Stimulated activated CD8-positive, alpha-beta memory T cell treated with anti-CD3 and anti-CD28 coated beads, Interleukin-15, amount 100 ng/mL, for 24 hours (primary cell): ENCODE measurements at places on chromosomes 2 and 18.

GRCh38 chr2:65437392-65438135 is 5.2 kb upstream of the SPRED2 start:
- DNase-seq = no peak

- DNase-seq = no peak
Observed at GRCh38 chr2:30178618-30179434, 32.0 kb downstream of the YPEL5 start.

DNA sequence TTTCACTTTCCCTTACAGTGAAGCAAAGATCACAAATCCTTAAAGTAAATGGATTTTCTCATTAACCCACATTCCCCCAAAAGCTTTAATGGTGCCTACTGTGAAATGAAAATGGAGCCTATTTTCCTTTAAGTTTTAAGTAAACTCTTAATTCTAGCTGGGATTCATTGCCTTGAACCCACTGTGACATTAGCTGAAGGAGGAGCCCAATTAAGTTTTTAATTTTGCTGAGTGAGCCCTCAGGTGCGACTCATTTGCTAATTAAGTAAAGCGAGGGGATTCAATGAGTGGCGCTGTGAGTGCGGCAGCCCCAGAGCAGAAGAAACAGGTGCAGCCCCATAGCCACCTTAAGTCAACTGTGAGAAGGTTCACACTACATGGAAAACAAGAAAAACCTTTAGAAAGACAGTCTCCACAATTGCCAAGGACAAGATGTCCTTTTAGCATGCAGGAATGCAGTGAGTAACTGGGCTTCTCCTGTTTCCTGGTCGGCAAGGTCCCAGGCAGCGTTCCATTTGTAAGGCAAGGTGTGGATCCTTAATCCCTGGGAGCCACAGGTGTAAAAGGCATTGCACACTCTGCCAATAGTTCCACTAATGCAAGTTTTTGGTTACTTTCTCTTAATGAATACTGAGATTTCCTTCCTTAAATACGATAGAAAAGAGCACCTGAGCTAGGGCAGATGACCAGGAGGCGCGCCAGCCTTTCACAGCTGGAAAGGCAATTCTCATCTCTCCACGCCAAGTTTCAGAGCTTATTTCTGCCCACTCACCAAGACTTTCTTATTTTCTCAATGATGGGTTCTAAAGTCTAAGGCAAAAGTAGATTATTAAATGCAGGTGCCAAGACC is 87.7 kb downstream of the TMEM18 start:
- no peak for DNase-seq

DNA sequence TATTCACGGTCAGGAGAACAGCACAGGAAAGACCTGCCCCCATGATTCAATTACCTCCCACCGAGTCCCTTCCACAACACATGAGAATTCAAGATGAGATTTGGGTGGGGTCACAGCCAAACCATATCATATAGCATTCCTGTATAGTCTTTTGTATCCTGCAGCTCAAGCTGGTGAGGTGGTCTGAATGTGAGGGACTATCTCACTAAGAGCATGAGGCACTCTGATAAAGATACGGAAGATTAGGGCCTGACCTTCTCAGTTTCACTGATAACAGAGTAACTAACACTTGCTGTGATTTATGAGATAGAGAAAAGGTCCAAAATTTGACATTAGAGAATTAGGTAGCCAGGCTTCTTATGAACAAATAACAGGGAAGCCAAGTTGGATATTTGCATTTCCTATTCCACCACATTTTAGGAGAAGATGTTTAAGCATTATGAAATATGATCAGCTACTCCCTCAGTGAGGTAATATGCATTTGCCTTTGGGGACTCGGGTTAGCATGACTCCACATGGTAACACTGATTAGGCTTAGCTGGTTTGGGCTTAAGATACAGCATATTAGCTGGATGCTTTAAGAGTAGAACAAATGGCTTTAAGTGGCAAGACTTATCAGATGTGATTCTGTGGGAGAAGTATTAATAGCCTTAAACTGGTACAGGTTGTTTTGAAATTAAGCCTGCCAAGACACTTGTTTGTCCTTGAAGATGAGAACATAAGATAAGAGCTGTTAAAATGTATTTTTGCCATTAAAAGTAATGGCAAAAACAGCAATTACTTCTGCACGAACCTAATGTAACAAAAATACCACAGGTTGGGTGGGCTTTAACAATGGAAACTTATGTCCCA is 106.9 kb upstream of the MSTN start:
- DNase-seq = no peak

DNA sequence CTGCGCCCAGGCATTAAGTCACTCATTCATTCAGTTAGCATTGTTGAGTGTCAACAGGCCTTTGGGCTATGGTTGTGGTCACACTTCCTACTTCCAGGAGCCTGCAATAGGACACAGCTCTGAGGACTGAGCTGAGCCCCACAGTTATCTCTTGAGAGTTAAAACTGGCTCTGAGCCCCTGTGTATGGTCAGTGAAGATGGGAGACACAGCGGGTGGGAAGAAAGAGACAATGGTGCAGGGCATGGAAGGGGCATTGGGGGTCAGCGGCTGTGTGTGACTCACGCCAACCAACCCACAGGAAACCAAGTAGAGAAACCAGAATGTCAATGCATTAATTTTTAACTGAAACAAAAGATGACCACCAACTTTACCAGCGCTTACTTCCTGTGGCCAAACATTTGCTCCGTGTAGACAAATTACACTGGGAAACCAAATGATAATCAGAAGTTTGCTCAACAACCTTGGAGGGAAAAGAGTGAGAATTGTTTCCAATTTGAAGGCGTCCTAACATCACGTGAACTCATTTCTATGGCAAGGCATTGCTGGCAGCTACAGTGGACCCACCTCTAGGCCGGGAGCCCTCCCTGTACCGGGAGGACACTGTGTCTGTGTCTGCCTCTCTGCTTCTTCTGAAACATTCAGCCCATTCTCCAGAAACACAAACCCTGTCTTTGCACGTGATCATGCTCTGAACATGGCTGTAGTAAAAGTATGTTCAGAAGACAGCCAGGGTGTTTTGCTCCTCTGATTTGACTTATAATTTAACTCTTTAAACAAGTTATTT is 212.0 kb upstream of the ID2 start:
- DNase-seq = no peak
